ENCODE measurements at places on chromosomes 13 and 19.
A peak's percentile ranks its signal among the peaks of the same experiment; 100 is the strongest.

- no peak for DNase-seq
Observed at GRCh38 chr13:48535766-48536165, 2.9 kb upstream of the RCBTB2 start.

GRCh38 chr19:37692956-37693620 is 26.5 kb downstream of the ZNF607 start:
- DNase-seq, result no peak

DNA sequence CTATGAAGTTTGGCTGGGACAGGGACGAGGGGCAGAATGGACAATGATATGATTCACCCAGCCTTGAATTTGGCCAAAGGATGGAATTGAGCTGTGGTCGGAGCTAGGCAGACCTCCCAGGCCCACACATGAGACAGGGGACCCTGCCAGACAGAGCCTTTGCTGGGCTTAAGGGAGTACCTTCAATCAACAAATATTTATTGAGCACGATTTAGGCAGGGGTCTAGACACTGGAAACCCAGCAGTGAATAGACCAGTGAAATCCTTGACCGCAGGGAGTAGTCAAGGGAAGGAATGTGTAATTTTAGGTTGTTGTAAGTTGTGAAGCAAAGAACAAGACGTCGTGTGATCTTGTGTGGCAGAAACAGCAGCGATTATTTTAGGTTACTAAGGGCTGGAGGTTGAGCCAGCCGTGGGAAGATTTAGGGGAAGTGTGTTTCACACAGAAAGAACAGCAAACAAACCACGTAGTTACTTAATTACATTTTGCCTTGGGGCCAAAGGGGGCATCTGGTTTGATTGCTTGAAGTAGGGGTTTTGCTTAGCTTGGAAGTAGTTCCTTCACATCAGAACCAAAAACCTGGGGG is 16.9 kb upstream of the AP1M2 start:
- DNase-seq, result no peak

GRCh38 chr13:80444240-80445015 is 103.5 kb upstream of the SPRY2 start:
- no peak for DNase-seq

DNA sequence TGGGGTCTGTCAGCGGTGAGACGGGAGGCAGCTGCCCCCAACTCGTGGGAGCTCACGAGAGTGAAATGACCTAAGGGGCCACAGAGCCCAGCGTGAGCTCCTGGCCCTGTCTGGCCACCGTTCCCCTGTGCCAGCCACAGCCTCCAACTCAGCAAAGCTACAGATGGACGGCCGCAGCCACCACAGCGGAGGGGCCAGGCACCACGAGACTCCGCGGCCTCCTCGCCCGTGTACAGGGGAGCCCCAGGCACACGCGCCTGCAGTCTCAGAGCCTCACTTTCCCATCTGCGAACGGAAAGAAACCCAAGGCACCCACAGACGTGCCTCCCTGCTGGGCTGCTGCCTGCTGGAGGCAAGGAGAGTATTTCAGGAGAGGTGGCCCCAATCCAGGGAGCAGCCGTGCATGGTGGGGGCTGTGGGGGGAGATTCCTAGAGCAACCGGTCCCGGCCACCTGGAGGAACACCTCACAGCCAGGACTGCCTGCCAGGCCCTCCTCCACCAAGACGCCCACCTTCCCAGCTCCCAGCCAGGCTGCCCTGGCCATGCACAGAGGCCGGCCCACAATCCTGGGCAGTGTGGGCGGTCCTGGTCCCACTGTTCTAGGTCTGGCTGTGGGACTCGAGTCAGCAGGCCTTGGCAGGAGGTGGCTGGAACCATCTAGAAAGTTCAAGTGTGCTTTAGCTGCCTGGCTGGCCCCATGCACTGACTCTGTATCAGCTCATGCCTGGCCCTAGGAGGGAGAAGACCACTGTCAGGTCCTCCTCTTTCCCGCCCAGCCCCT is 1.9 kb downstream of the MKNK2 start:
- DNase-seq, result no peak

DNA sequence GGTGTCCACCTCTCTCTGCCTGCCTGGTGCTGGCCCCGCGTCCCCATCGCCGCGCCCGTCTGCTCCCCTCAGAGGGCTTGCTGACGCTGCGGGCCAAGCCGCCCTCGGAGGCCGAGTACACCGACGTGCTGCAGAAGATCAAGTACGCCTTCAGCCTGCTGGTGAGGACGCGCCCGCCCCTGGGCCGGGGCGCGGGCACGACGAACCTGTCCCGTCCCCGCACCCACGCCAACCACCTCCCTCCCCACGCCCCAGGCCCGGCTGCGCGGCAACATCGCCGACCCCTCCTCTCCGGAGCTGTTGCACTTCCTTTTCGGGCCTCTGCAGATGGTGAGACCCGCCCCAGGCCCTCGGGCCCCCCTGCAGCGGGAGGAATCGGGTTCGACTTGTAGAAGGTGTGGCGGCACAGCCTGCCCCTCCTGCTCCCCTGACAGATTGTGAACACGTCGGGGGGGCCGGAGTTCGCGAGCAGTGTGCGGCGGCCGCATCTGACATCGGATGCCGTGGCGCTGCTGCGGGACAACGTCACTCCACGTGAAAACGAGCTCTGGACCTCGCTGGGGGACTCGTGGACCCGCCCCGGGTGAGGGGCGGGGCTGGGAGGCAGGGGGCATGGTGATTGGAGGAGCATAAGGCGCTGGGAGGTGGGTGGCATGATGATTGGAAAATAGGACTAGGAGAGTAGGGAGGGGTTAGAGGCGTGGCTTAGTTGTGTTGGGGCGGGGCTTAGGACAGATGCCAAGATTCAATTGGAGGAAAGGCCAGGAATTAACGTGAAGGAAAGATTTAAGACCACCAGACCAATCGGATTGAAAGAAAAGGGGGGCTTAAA is 6.6 kb downstream of the EPS8L1 start:
- DNase-seq, result peak; percentile 74

DNA sequence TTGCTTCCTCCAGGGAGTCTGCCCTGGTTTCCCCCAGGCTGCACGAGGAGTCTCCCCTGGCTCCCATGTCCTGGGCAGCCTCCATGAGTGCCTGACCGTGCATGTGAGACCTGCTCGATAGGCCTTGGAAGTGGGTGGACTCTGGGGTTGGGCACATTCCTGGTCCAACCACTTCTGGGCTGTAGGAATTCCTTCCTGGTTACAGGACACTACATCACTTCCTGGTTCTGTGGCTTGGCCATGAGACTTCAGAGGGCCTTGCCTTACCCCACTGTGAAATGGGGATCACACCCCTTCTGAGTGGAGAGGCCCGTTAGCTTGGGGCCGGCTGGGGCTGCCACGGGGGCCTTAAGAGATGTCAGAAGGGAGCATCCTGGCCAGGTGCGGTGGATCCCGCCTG is 4.0 kb upstream of the ZNF628 start:
- DNase-seq, result no peak

DNA sequence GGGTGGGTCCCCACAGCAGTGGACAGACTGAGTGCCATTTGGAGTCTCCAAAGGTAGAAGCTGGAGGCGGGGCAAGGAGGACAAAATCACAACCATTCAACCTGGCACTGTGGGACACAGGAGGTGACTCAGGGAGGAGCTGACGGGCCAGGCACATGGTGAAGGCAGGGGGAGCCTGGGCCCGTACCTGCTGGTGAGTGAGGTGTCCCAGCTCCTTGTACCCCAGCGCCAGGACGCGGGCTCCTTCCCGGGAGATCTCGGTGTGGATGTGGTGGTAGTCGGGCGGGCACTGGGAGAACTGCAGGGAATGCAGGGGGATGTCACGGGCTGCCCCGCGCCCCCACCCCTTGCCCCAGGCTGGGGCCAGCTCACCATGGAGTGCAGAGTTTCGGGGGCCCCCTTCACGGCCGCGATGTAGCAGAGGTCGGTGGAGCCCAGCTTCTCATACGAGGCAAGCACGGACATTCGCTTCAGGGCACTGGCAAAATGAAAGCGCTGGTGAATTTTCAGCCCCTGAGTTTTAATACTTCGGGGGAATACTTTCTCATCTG is 9.8 kb downstream of the ATP13A1 start:
- DNase-seq, result no peak

GRCh38 chr13:110628477-110628793 is 13.1 kb downstream of the NAXD start:
- DNase-seq, result no peak

GRCh38 chr13:58254943-58255342 is 623.4 kb downstream of the PCDH17 start:
- no peak for DNase-seq

DNA sequence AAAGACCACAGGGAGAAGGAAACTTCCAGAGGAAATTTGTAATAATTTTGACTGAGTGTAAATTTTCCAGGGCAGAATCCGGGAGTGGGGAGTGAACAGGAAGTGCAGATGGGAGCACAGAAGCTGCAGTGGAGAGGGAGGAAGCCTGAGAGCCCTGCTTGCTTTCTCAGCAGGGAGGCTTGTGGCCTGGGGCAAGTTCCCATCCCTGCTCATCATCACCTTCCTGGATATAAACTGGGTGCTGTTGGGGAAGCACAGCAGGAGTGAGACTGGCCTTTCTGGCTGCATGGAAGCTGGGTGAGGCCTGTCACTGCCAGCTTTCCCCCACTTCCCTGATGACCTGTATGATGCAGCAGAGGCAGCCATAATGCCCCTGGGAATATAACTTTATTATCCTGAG is 532.9 kb downstream of the SLITRK6 start:
- no peak for DNase-seq

DNA sequence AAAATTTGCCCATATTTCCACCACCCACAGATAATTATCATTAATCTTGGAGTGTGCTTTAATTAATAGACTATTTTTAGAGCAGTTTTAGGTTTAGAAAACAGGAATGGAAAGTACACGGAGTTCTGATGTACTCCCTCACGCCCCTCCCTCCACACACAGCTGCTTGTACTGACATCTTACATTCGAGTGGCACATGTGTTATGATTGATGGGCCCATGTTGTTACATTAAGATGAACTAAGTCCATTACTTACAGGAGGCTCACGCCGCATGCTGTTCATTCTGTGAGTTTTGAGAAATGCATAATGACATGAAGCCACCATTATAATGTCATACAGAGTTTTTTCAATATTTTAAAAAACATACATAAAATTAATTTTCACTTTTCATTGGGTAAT is 1.2 kb upstream of the SPATA13 start:
- no peak for DNase-seq

DNA sequence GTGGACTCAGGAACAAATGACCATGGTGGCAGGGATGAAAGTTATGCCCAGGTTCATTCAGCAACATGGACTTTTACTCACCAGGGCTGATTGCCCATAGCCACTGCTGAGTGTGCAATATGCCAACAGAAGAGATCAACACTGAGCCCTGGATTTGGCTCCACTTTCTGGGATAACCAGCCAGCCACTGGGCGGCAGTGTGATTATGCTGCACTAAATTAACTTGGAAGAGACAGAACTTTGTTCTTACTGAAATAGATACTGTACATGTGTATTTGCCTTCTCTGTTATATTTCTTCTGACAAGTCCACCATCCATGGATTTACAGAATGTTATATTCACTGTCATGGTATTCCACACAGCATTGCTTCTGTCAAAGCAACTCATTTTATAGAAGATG is 257.4 kb downstream of the TDRD3 start:
- DNase-seq, result no peak

GRCh38 chr19:19628501-19629134 is 598 bp upstream of the LPAR2 start:
- DNase-seq, result peak; percentile 90

GRCh38 chr13:111114362-111115060 is 599 bp upstream of the ARHGEF7 start:
- no peak for DNase-seq

- no peak for DNase-seq
Observed at GRCh38 chr19:4583961-4584669, 24.6 kb upstream of the SEMA6B start.

Data from H1 (cell line).